ENCODE measurements at places on chromosomes 4 and X. TPM values are rescaled to one million over a fixed set of nuclear protein-coding genes. Genes with fewer than 3 reads are reported as not detected.

The FRAS1 gene
- 0.30 TPM for total RNA-seq

The ANOS1 gene
- 0.45 TPM for total RNA-seq

The WDR17 gene
- total RNA-seq = 1.3 TPM

The ARHGAP6 gene
- 2.2 TPM for total RNA-seq

The CXCL11 gene
- not detected for total RNA-seq

The UGT2A1 gene
- not detected for total RNA-seq

The GYG2 gene
- total RNA-seq = 5.9 TPM

The SYTL4 gene
- total RNA-seq = 3.5 TPM

The PPEF2 gene
- not detected for total RNA-seq

The PUDP gene
- 13.6 TPM for total RNA-seq

The ZNF630 gene
- 1.3 TPM for total RNA-seq

The CSAG3 gene
- total RNA-seq = not detected

The GUCY1A1 gene
- total RNA-seq = 0.89 TPM

The PNMA3 gene
- total RNA-seq = not detected

The LRCH2 gene
- total RNA-seq = 2.7 TPM

The PPM1K gene
- total RNA-seq = 8.2 TPM

The FBXW7 gene
- 10.6 TPM for total RNA-seq

The MAGEA10 gene
- not detected for total RNA-seq

The RASGEF1B gene
- not detected for total RNA-seq

The CTAG2 gene
- 2.7 TPM for total RNA-seq

The SLC35A2 gene
- 35.3 TPM for total RNA-seq

The IKBKG gene
- total RNA-seq = 20.8 TPM

The PCYT1B gene
- total RNA-seq = 3.2 TPM

The SHROOM2 gene
- 13.3 TPM for total RNA-seq

The CFAP299 gene
- not detected for total RNA-seq

The ATP1B4 gene
- total RNA-seq = not detected

The OTC gene
- not detected for total RNA-seq

The ERCC6L gene
- 7.4 TPM for total RNA-seq

The SLC4A4 gene
- total RNA-seq = 1.5 TPM

The PDE5A gene
- total RNA-seq = 77.8 TPM

The SPANXN4 gene
- not detected for total RNA-seq
